ENCODE measurements at places on chromosomes 3 and 15.

GRCh38 chr15:99101501-99101900 lies 3.4 kb upstream of the SYNM start:
- DNase-seq = no peak

DNA sequence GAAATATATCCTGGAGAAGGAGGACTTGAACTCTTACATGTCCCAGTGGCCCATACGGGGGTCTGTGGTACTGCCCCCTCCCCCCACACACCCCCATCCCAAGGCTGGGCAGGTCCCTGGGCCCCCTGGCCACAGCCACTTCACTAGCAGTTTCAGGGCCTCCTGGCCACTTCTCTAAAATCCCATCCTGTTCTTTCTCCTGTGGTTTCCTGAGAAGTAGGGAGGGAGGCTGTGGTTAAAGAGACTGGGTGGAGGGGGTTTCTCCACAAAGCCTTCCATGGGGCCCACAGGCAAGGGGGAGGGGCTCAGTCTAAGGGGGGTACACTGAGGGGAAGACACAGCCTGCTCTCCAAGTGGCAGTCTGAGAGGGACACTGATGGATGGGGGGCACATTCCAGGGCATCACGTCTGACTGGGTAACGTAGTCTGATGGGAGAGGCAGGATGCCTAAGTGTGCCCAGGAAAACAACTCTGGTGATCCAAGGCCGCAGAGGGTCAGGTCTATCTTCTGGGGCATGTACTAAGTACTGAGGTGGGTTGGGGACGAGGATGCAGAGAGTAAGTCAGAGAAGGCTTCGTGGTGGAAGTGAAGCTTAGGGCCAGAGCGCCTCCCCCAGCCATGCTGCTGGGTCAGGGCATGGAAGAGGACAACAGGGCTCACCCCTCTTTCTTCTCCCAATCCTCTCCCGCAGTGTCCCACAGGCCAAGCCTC lies 48.0 kb upstream of the C15orf39 start:
- no peak for DNase-seq

- DNase-seq = no peak
Observed at GRCh38 chr3:40992023-40992422, 207.3 kb upstream of the CTNNB1 start.

DNA sequence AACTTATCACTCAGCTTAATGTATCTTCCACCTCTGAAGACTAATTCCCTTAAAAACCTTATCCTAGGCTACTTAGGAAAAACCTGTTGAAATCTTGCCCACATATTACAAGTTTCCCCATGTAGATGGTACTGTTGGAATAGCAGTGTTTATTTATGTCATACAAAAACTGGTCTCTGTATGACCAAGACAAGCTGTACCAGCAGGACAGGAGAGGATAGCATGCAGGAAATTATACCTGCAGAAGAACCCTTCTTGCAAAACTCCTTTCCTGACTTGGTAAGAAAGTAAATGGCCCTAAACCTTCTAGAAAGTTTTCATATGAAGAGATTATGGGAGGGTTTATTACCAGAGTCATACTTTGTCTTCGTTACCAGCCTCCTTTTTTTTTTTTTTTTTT lies 25.3 kb upstream of the RNF111 start:
- DNase-seq = no peak

DNA sequence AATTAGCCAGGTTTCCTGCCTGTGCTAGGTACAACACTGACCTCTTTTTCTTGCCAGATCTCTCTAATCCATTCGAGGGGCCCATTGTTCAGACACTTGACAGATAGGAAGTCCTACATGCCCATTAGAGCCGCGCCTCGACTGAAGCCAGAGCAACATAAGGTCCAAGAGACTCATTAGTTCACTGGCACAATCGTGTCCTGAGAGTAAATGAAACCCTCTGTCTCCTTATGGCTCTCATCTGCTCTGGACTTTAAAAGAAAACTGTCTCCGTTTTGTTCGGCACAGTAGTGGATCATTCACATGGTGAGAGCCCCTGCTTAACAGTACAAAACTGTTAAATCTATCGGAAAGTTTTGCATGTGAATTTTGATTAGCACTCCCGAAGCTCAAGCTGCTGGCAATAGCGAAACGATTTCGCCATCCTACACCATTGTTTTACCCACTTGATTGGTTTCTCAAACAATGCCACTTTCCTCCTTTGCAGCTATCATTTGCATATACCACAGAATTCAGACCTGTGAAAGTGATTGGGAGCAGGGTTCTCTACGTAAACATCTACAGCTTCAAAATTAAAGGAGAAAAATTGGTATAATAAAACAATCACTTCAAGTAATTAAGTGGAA lies 19.0 kb upstream of the C15orf61 start:
- peak; percentile 2 for DNase-seq

DNA sequence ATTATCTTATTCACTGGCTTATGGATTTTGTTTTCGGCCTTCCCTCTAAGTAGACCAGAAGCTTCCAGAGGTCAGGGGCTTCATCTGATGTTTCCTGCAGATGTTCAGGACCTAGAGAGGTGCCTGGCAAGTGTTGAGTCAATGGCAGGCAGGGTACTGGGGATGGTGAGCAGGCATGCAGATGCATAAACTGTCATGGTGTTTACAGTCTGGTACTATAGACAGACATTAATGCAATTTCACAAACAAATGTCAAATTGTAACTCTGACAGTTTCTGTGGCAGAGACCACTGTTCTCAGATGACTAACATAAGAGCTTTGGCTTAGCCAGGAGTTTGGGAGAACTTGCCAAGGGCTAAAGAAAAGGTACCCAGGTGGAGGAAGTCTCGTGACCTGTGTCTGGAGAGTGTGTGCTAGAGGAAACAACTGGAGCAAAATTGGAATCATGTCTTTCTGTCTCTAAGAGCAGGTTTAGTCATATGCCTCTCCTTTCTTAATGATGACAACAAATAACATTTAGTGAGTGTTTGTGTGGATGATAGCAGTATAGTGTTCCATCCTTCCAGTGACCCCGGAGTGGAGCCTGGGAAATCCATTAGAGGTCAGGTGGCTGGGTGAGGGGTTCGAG lies 53.7 kb upstream of the TRAK1 start:
- no peak for DNase-seq

- DNase-seq = no peak
Observed at GRCh38 chr3:17125738-17126442, 241.1 kb downstream of the PLCL2 start.

- DNase-seq = no peak
Observed at GRCh38 chr3:186255703-186256331, 106.2 kb downstream of the DGKG start.

DNA sequence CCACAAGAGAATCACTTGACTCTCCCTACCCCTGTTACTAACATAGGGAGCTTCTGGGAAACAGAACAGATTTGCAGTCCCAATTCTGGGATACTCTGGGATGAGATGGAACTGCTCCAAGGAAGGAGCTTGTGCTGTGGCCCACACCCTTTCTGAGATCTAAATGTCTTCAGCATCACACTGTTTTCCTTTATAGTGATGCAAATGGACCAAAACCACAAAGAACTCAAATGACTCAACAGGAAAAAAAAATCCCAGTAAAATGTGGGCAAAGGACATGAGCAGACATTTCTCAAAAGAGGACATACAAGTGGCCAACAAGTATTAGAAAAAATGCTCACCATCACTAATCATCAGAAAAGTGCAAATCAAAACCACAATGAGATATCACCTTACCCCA lies 155.6 kb downstream of the NECTIN3 start:
- DNase-seq = no peak

DNA sequence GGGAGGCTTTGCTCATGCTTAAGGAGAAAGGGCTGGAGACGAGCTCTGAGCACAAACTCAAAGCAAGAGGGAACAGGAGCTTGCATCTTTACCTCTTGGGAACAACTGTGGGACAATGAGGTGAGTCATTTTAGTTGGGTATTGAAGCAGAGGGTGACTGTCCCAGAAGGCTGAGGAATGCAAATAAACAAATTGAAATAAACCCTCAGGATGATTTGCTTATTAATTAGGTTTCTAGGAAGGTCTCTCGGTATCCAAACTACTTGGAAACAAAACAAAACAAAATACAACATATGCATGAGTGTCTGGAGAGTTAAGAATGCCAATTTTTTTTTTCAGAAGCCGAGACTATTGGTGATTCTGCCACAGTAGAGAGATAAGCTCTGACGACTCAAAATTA lies 38.4 kb upstream of the CACNA2D3 start:
- DNase-seq = no peak

All from C1 segment of cervical spinal cord (tissue), 14 donors.